ENCODE measurements at places on chromosomes 11 and 22.

DNA sequence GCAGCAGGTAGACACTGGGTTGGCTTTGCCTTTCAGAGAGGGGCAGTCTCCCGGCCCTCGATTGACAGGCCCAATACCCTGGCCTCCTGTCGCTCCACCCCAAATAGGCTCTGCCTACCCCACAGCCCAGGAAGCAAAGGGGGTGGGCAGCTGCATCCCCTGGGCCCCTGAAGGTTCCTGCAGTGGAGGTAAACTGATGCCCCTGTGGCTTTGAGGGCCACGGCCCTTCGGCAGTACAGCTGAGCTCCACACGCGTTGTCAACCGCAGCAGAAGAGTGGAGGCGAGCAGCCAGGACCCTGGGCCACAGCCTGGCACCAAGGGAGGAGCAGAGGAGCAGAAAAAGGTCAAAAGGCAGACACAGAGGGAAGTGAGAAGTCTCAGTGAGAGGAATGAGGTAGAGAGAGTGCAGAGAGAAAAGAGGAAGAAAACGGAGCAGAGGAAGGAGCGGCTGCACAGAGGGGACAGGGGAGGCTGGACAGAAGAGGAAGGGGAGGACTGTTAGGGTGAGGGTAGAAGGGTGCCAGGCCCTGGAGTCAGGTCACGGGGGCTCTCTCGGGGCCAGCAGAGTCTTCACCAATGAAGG, 64.0 kb downstream of the SLC22A12 start:
- DNase-seq: no peak

DNA sequence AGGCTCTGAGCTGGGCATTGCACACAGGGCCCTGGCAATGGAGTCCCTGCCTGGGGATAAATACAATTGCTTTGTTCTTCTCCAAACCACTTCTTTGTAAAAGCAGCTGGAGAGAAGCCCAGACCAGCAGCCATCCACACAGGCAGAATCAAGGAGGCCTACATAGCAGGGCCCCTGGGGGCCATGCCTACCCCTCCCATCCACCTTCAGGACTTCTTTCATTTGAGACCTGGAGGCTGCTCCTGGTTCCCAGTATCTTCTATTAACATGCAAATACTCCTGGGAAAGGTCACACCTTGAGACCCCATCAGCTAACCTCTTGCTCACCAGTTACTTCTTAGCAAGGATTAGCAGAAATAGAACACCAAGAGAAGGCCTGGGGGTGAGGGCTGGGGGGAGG, 511.1 kb downstream of the SOX6 start:
- DNase-seq: no peak

GRCh38 chr11:15494740-15495139, 380.0 kb downstream of the INSC start:
- DNase-seq: no peak

- no peak for DNase-seq
These were observed 44.2 kb downstream of the CKAP5 start for GRCh38 chr11:46801694-46802470.

DNA sequence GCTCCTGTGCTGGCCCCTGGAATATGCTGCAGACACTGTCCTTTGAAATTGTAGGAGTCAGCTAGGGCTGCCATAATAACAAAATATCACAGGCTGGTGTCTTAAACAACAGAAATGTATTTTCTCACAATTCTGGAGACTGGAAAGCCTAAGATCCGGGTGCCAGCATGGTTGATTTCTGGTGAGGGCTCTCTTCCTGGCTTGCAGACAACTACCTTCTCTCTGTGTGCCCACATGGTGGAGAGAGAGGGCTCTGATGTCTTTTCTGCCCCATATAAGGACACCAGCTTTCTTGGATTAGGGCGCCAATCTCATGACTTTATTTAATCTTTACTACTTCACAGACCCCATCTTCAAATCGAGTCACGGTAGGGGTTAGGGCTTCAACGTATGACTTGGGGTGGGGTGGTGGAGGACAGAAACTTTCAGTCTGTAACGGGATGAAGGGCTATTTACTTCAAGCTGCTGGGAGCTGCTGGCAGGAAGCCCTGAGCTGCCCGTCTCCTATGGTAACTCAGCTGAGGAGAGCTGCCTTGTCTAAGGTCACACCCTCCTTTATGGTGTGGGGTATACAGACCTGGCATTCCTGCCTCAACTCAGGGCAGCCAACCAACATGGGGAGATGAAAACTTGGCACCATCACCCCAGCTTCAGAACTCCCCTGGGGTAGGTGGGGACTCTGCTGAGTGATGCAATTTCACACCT, 142.9 kb upstream of the ZBED5 start:
- peak; percentile 78 for DNase-seq

Data from sigmoid colon (tissue), 7 donors.